Natural killer cell (primary cell): ENCODE measurements at places on chromosomes 16 and 17.

- DNase-seq, result no peak
- no peaks in the 10 kb centered on the region for H3K4me1 ChIP-seq
- no peak overlapping the region for H3K27ac ChIP-seq
Observed at GRCh38 chr16:9775998-9776397, 406.2 kb downstream of the GRIN2A start.

- H3K4me3 ChIP-seq, result no peak overlapping the region
- no peaks in the 10 kb centered on the region for H3K27me3 ChIP-seq
- no peak overlapping the region for H3K27ac ChIP-seq
- no peaks in the 10 kb centered on the region for H3K36me3 ChIP-seq
Observed at GRCh38 chr16:83835586-83836566, 28.1 kb downstream of the HSBP1 start.

GRCh38 chr17:78817123-78817522 is 23.5 kb downstream of the USP36 start:
- peaks cover 40% of the 10 kb centered on the region for H3K4me1 ChIP-seq
- peak overlapping the region; percentile 69 for H3K27ac ChIP-seq
- no peaks in the 10 kb centered on the region for H3K27me3 ChIP-seq

DNA sequence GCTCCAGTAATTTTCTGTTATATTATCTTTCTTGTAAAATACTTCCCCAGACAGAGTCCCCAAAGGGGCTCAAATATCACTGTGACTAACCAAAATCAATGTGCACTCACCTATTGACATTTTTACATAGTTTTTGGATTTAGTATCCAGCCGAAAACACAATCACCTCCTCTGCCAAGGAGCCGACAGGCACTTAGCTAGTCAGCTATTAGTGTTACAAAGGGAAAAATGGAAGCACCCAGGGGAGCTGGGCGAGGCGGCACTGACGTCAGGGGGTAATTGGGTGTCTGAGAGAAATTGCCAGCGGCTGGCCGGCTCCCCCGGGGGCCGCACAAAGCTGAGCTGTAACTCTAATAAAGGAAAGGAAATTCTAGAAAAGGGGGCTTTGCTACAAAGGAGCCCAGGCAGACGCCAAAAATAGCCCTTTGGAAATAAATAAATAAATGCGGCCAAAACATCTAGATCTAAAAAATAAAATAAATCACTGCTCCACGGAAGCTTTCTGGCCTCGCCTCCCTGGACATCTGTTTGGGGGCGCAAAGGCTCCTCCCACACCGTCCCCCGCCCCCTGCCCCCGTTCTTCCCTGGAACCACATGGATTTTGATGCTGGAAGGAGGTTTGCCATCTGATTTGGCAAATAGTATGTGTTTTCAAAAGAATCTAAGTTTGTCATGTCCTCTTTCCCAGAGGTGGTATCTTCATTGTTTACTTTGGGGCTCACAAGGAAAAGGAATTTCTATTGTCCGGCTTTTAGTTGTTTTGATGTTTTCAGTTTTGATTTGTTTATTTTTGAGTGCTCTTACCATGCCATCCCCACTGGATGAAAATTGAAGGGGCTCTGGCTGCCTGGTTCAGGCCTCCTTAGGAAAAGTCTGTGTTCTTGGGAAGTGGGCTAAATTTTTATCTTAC is 156.7 kb downstream of the ZNF423 start:
- no peaks in the 10 kb centered on the region for H3K36me3 ChIP-seq
- H3K4me1 ChIP-seq, result no peaks in the 10 kb centered on the region
- no peak for DNase-seq
- H3K27me3 ChIP-seq, result no peaks in the 10 kb centered on the region

- H3K27me3 ChIP-seq, result no peaks in the 10 kb centered on the region
- no peak for DNase-seq
- peaks cover 56% of the 10 kb centered on the region for H3K36me3 ChIP-seq
- H3K27ac ChIP-seq, result no peak overlapping the region
- no peaks in the 10 kb centered on the region for H3K4me1 ChIP-seq
Observed at GRCh38 chr17:74799097-74799496, 23.0 kb upstream of the NAT9 start.

DNA sequence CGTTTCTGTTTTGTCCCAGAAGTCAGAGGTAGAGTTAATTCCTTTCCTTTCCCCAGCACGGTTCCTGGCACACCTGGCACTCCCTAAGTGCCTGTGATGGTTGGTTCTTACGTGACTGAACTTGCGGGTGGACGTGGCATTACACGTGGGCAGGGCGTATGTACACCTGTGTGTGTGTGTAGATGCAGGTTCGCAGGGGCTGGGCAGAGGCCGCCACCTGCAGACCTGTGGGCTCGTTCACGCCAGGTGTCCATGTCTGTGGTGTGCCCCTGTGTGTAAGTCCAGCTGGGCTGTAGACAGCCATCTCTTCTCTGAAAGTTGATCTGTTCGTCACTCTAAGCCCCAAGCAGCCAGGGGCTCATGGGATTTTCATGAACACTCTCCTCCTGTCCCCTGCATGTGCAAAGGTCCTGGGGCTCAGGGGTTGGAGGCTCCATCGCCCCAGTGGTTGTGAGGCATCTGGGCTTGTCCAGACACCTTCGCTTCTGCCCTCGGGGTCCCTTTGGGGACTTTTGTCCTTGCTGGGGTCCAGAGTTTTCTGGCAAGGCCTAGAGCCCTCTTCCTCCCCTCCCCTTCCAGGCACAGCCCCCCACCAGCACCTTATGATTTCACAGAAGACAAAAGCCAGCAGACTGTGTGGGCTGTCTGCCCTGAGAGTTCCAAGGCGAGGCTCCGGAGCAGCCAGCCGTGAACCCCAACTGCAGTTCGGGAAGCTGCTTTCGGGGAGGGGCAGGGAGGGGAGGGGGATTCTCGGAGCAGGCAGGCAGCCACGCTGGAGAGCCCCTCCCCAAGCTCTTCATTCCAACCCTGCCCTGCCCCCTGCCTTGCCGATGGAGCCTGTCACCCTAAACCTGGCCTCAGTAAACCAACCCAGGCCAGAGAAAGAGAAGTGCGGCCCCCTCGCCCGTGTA is 5.4 kb upstream of the FSCN2 start:
- no peak for DNase-seq
- peaks cover 12% of the 10 kb centered on the region for H3K27me3 ChIP-seq
- H3K4me3 ChIP-seq, result no peak overlapping the region

GRCh38 chr16:20084624-20085226 is 11.0 kb upstream of the GPR139 start:
- H3K4me3 ChIP-seq, result no peak overlapping the region
- H3K27ac ChIP-seq, result no peak overlapping the region
- H3K36me3 ChIP-seq, result no peaks in the 10 kb centered on the region
- DNase-seq, result no peak
- H3K4me1 ChIP-seq, result no peaks in the 10 kb centered on the region
- H3K27me3 ChIP-seq, result no peaks in the 10 kb centered on the region

DNA sequence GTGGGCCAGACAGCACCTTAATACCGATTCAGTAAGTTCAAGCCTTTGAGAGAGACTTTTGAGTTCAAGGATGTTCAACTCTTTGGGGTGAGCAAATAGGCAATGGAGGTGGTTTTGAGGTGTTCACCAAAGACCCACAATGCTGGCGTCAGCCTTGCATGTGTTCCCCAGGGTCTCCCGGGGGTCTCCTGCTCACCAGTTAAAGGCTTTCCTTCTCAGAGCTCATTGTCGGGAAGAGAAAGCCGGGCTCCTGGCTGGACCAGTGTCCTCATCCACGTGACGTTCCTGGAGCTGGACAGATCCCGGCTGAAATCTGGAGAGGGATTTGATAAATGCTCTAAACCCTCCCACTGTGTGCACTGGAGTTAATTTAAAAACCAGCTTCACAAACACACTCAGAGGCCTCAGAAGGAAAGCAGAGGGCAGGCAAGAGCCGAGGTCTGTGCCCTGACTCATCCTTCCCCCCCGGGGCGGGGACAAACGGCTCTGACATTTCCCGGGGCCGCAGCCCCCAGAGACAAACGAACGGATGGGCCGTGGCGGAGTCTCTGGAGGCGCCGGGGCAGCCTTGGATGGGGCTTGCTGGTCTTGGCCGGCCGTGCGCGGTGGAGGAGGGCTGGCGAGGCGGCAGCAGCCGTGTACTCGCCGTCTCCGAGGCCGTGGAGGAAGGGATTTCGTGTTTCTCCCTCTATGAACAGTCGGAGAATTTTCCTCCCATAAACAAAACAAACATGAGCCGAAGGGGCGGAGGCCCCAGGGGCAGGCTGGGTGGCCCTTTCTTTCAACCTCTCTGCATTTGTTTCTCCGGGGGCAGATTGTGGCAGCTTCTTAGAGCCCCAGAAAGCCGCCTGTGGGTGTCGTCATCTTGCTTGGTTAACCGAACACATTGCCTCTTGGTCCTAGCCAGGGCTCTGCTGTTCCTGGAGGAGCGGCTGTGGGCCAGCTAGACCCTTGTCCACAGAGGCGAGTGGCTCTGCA is 94.2 kb downstream of the NTN1 start:
- no peaks in the 10 kb centered on the region for H3K27me3 ChIP-seq
- no peak for DNase-seq
- peak overlapping the region; percentile 12 for H3K4me3 ChIP-seq
- no peaks in the 10 kb centered on the region for H3K36me3 ChIP-seq

- DNase-seq, result no peak
- H3K36me3 ChIP-seq, result no peaks in the 10 kb centered on the region
- no peaks in the 10 kb centered on the region for H3K27me3 ChIP-seq
- H3K4me1 ChIP-seq, result no peaks in the 10 kb centered on the region
Observed at GRCh38 chr16:50619702-50620491, 61.2 kb downstream of the SNX20 start.

GRCh38 chr17:69103557-69104233 is 38.0 kb downstream of the ABCA6 start:
- no peak overlapping the region for H3K27ac ChIP-seq
- no peaks in the 10 kb centered on the region for H3K36me3 ChIP-seq
- no peak overlapping the region for H3K4me3 ChIP-seq
- no peaks in the 10 kb centered on the region for H3K4me1 ChIP-seq

DNA sequence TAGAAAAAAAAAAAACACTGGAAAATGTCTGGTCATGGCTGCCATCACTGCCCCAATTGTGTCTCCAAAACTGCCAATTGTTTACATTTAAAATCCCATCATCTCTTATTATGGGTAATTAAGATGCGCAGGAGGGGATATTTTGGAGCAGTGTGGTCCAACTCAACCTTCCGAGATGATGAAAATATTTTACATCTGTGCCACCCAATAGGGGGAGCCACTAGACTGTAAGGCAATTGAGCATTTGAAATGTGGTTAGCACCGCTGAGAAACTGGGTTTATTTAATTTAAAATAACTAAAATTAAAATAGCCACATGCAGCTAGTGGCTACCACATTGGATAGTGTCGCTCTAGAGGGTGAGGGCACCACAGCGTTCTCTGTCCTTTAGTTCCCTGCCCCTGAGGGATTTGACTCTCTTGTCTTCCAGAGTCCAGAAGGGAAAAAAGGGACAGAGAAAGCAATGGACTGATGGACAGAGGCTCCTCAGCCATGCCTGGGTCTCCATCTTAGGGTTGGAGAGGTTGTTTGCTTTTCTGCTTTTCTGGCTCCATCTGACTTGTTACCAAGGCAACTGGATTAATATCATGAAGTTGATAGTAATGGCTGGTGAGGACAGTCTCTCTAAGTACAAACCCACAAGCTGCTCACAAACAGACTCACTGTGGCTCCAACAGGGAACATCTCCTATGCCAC is 3.5 kb downstream of the MPO start:
- H3K27me3 ChIP-seq, result no peaks in the 10 kb centered on the region
- peaks cover 12% of the 10 kb centered on the region for H3K4me1 ChIP-seq
- no peak overlapping the region for H3K27ac ChIP-seq
- DNase-seq, result peak; percentile 53

DNA sequence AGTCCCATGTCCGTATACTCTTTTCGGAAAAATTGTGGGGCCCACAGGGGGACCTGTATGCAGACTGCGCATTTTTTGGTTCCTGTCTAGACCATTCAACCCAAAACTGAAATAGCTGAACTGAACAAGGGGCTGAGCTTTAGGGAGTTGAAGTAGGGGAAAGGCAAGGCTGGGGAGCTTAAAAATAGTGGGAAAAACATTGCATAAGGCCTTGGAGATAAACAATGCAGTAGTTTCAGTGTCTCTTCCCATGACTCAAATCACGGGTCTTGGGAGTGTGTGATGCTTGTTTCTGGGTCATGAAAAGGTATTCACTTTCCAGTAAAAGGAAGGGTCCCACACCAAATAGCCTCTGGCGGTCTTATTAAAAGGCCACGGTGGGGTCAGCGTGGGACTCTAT is 402.8 kb upstream of the SALL1 start:
- no peaks in the 10 kb centered on the region for H3K36me3 ChIP-seq
- no peak overlapping the region for H3K27ac ChIP-seq
- H3K27me3 ChIP-seq, result no peaks in the 10 kb centered on the region
- no peak overlapping the region for H3K4me3 ChIP-seq

GRCh38 chr16:59655031-59655430 is 920.9 kb upstream of the GOT2 start:
- no peak overlapping the region for H3K27ac ChIP-seq
- no peaks in the 10 kb centered on the region for H3K36me3 ChIP-seq
- no peak for DNase-seq
- no peaks in the 10 kb centered on the region for H3K27me3 ChIP-seq
- no peak overlapping the region for H3K4me3 ChIP-seq

DNA sequence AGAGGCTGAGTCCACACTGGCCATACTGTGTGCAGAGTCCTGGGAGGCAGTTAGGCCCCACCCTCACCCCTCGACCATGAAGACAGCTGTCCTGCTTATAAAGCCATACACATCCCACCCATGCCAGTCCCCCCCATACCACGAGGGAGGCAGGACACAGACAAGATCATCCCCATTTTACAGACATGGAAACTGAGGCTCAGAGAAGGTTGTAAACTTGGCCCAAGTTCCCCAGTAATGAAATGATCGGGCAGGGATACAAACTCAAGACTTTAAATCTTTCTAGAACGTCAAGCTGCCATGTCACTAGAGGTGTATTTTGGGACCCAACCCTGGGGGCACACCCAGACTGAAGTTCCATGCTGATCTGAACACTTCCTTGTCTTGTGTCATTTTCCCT is 16.5 kb downstream of the HID1 start:
- no peaks in the 10 kb centered on the region for H3K27me3 ChIP-seq
- DNase-seq, result no peak
- H3K4me3 ChIP-seq, result no peak overlapping the region
- H3K4me1 ChIP-seq, result peaks cover 3% of the 10 kb centered on the region

DNA sequence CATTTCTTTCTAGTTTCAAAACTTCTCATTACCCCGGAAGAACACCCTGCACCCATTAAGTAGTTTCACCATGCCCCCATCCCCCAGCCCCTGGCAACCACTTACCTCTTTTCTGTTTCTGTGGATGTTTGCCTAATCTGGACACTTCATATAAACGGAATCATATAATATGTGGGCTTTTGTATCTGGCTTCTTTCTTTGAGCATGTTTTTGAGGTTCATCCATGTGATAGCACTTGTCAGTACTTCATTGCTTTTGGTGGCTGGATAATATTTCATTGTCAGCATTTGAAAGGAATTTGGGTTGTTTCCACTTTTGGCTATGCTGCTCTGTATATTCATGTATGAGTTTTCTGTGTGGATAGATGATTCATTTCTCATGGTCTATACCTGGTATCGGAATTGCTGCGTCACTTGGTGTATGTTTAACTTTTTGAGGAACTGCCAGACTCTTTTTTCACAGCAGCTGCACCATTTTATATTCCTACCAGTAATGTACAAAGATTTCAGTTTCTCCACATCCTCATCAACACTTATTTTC is 30.0 kb upstream of the SLC5A10 start:
- H3K4me1 ChIP-seq, result peaks cover 8% of the 10 kb centered on the region
- no peak overlapping the region for H3K4me3 ChIP-seq
- peaks cover 15% of the 10 kb centered on the region for H3K36me3 ChIP-seq
- no peak for DNase-seq
- H3K27ac ChIP-seq, result no peak overlapping the region
